ENCODE measurements at places on chromosomes 6 and 20.

- H3K4me3 ChIP-seq = no peak overlapping the region
- no peaks in the 10 kb centered on the region for H3K27me3 ChIP-seq
- no peak for DNase-seq
Measured at GRCh38 chr6:6920114-6920986, 187.4 kb upstream of the RREB1 start.

DNA sequence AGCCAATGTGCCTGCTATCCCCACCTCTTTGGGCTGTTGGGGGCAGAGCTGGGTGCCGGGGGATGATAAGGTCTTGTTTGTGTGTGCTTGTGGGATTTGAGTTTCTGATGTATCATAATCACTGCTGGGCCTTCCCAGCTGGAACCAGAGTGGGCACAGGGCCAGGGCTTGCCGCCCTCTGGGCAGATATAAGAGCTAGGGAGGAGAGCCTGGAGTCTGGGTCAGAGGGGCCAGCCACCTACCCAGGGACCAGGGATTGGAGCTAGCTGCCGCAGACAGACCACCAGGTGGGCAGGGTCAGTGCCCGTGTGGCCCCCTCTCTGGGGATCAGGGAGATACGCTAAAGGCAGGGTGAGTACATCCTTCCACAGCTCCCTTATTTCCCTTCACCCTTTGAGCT lies 3.1 kb upstream of the TLDC2 start:
- H3K27ac ChIP-seq = peak overlapping the region; percentile 75
- no peaks in the 10 kb centered on the region for H3K36me3 ChIP-seq
- peaks cover 6% of the 10 kb centered on the region for H3K4me1 ChIP-seq
- no peaks in the 10 kb centered on the region for H3K27me3 ChIP-seq

GRCh38 chr6:101146389-101146788 lies 247.1 kb upstream of the GRIK2 start:
- peaks cover 28% of the 10 kb centered on the region for H3K4me1 ChIP-seq
- H3K27ac ChIP-seq = peak overlapping the region; percentile 96
- DNase-seq = no peak
- no peaks in the 10 kb centered on the region for H3K27me3 ChIP-seq

GRCh38 chr6:124056407-124057334 lies 253.0 kb downstream of the NKAIN2 start:
- no peak overlapping the region for H3K27ac ChIP-seq
- no peak overlapping the region for H3K4me3 ChIP-seq
- no peak for DNase-seq
- H3K36me3 ChIP-seq = no peaks in the 10 kb centered on the region

DNA sequence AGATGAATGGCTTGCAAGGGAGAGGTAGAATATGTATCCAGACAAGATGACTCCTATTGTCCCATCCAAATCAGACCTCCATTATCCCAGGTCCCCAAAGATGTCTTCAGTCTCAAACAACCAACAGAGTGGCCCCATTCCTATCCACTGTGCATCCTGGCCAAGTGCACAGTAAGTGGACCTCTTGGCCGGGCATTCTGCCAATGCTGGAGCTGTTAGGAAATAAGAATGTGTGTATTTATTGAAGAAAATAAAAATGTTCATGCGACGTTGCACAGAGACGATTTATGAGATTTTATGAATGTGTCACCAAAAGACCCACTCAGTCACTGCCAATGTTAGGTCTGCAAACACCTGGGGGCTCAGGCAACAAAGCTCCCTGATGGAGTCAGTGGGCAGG lies 196.0 kb downstream of the MAFB start:
- no peaks in the 10 kb centered on the region for H3K36me3 ChIP-seq
- H3K4me1 ChIP-seq = no peaks in the 10 kb centered on the region
- no peak overlapping the region for H3K27ac ChIP-seq
- no peak overlapping the region for H3K4me3 ChIP-seq
- peaks cover 7% of the 10 kb centered on the region for H3K27me3 ChIP-seq

GRCh38 chr20:44496976-44497375 lies 21.3 kb downstream of the TTPAL start:
- H3K4me1 ChIP-seq = no peaks in the 10 kb centered on the region
- H3K4me3 ChIP-seq = no peak overlapping the region
- H3K27ac ChIP-seq = no peak overlapping the region

- no peak overlapping the region for H3K27ac ChIP-seq
- no peak for DNase-seq
- H3K4me1 ChIP-seq = no peaks in the 10 kb centered on the region
- H3K4me3 ChIP-seq = no peak overlapping the region
- H3K36me3 ChIP-seq = no peaks in the 10 kb centered on the region
Measured at GRCh38 chr6:129605095-129605494, 104.9 kb downstream of the ARHGAP18 start.

DNA sequence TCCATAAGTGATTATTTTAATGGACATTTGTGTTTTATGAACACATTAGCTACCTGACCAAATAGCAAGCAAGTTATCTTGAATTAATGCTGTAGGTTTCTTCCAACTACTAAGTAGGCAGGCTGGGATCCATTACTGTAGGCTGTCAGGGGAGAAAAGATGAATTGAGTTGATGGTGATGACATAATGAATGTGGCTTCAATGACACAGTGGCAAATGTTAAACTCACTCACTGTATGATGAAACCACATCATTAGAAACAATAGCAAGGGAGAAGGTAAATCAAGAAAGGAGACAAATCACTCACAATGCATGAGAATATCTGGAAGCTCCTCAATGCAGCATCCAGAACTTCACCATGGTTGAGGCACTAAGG lies 529.7 kb upstream of the CITED2 start:
- no peak for DNase-seq
- H3K27ac ChIP-seq = no peak overlapping the region
- no peaks in the 10 kb centered on the region for H3K27me3 ChIP-seq
- H3K4me1 ChIP-seq = peaks cover 43% of the 10 kb centered on the region

GRCh38 chr6:14317387-14317970 lies 199.9 kb downstream of the CD83 start:
- H3K27me3 ChIP-seq = no peaks in the 10 kb centered on the region
- peaks cover 26% of the 10 kb centered on the region for H3K4me1 ChIP-seq
- H3K4me3 ChIP-seq = no peak overlapping the region
- H3K36me3 ChIP-seq = no peaks in the 10 kb centered on the region
- DNase-seq = no peak
- H3K27ac ChIP-seq = no peak overlapping the region

- H3K27me3 ChIP-seq = no peaks in the 10 kb centered on the region
- DNase-seq = no peak
- no peak overlapping the region for H3K27ac ChIP-seq
Measured at GRCh38 chr6:142786476-142786875, 158.5 kb downstream of the HIVEP2 start.

GRCh38 chr6:75076009-75076408 lies 129.8 kb downstream of the COL12A1 start:
- H3K4me3 ChIP-seq = no peak overlapping the region
- H3K36me3 ChIP-seq = no peaks in the 10 kb centered on the region
- no peaks in the 10 kb centered on the region for H3K27me3 ChIP-seq

DNA sequence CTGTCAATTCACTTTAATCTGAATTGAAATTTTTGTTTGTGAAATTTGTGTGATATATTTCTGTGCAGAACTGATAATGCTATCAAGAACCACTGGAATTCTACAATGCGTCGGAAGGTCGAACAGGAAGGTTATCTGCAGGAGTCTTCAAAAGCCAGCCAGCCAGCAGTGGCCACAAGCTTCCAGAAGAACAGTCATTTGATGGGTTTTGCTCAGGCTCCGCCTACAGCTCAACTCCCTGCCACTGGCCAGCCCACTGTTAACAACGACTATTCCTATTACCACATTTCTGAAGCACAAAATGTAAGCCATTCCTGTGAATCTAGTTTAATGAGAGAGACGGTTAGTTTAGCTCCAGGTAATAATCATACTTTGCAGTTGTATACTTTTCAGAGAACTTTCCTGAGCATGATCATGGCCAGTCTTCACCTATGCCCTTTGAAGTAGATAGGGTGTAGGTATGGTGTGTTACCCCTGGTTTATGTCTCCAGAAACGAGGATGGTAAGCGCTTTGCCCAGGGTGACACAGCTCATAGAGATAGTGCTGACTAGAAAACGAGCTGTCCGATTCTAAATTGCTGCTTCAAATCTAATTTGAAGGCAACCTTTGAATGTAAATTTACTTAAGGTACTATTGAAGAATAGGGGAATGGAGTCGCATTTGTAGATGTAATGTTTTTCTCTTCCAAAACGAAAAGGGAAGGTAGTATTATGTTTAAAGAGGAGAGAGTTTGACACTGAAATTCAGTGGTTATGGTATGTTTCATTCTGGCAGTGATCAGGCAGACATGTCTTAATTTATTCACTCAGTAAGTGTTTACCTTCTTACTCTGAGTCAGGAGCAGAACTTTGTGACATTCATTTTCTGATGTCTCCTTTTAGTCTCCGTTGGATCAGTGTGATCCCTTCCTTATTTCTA lies 11.4 kb downstream of the MYB start:
- no peak overlapping the region for H3K4me3 ChIP-seq
- no peaks in the 10 kb centered on the region for H3K27me3 ChIP-seq
- H3K27ac ChIP-seq = no peak overlapping the region
- peaks cover 32% of the 10 kb centered on the region for H3K36me3 ChIP-seq
- no peaks in the 10 kb centered on the region for H3K4me1 ChIP-seq

DNA sequence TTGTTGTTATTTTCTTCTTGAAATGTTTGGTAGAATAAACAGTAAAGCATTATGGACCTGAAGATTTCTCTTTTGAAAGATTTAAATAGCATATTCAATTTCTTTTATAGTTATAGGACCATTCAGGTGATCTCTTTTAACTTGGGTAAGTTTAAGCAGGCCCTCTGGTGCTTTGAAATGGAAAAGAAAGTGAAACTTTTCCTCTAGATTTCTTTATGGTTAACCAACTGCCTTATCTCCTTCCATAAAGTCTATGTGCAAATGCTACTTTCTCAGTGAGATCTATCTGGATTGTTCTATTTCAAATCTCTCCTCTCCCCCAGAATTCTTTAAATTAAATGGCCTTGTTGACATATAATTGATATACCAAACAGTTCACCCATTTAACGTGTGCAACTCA lies 54.0 kb downstream of the PHACTR2 start:
- no peak for DNase-seq
- H3K4me1 ChIP-seq = peaks cover 24% of the 10 kb centered on the region
- no peaks in the 10 kb centered on the region for H3K27me3 ChIP-seq
- H3K36me3 ChIP-seq = peaks cover 9% of the 10 kb centered on the region
- no peak overlapping the region for H3K27ac ChIP-seq

DNA sequence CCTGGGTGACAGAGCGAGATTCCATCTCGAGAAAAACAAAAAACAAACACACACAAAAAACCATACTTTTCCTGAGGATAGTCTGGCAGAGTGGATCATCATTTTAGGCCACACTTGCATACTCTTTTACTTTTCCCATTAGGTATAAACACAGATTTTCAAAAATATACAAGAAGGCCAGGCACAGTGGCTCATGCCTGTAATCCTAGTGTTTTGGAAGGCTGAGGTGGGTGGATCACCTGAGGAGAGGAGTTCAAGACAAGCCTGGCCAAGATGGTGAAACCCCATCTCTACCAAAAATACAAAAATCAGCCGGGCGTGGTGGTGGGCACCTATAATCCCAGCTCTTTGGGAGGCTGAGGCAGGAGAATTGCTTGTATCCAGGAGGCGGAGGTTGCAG lies 85.5 kb downstream of the ARHGAP18 start:
- H3K4me1 ChIP-seq = no peaks in the 10 kb centered on the region
- H3K27me3 ChIP-seq = no peaks in the 10 kb centered on the region
- DNase-seq = no peak
